Glutamatergic neuron (in vitro differentiated cells): ENCODE measurements at places on chromosomes 5 and 9.

- no peak for DNase-seq
Observed at GRCh38 chr9:121924700-121925099, 168.4 kb downstream of the TTLL11 start.

DNA sequence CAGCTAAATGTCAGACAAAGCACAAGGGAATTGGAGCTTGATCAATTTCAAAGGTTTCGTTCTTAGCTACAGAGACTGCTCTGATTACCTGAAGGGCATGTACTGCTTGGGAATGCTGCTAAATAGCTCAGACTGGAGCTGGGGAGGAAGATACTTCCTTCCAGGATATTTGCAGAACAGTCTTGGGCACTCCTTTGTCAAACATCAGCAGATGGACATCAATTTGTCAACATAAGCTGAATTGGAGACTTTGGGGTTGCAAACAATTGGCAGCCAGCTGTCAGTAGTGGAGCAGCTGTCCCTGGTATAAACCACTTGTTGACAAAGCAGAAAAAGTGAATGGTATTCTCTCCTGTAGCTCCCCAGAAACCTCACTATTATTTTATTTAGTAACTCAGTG, 182.0 kb downstream of the CCDC192 start:
- peak; percentile 23 for DNase-seq

DNA sequence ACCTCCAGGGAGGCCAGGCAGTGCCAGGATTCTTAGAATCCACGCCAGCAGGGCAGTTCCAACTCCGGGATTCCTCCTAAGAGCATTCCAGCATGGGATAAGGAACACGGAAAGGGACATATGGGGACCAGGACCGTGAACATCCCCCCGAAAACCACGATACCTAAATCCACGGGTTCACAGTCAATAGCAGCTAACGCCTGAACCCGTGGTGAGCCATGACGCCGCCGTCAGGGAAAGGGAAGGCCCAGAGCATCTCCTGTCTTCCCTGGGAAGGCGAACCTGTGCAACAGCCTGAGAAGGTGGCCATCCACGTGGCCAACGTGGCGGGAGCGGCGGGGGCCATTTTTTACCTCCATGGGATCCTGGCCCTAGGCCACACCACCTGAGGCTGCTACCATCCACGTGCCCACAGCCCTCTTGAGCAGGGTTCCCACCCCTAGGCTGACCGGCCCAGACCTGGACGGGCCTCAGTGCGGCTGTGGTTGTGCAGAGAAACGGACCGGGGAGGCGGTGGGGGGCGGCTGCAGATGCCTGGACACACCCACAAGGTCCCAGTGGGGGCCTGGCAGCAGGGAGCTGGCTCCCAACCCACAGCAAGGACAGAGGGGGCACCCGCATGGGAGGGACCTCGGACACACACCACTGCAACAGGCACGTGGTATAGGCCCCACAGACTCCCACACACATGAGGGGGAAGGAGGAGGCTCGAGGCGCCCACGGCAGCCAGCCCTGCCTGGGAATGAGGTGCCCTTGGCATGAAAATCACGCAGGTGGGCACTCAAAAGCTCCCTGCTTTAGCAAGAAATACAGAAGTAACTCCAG, 42.8 kb downstream of the SLC12A7 start:
- DNase-seq: no peak

GRCh38 chr9:102842423-102842822, 152.7 kb upstream of the CYLC2 start:
- DNase-seq: no peak

DNA sequence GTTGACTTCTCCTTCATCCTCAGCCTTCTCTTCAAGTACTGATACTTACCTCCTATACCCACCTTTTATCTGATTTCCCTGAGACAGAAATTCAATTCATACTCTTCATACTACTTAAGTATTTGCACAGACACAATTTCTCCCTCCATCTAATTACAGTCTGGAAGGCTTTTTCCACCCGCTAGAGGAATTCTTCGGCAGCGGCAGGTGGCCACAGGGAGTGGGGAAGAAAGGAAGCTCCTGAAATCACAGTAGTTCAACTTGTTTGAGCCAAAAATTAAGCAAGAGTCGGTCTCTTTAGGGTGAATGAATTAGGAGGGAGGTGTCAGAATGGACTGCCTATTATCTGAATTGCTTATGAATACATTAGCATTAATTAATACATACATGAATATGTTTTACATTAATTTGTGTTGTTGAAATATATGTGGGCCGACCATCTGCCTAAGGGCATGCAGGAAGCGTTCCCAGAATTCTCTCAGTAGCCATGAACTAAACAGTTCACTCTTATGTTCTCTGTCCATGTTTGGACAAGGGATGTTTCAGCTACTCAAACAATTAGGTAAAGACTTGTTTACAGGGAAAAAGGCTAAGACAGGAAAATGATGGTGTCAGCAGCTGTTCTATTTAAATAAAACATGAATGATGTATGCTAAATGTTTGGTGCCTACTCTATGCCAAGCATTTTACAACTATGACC, 101.4 kb upstream of the SMARCA2 start:
- no peak for DNase-seq

DNA sequence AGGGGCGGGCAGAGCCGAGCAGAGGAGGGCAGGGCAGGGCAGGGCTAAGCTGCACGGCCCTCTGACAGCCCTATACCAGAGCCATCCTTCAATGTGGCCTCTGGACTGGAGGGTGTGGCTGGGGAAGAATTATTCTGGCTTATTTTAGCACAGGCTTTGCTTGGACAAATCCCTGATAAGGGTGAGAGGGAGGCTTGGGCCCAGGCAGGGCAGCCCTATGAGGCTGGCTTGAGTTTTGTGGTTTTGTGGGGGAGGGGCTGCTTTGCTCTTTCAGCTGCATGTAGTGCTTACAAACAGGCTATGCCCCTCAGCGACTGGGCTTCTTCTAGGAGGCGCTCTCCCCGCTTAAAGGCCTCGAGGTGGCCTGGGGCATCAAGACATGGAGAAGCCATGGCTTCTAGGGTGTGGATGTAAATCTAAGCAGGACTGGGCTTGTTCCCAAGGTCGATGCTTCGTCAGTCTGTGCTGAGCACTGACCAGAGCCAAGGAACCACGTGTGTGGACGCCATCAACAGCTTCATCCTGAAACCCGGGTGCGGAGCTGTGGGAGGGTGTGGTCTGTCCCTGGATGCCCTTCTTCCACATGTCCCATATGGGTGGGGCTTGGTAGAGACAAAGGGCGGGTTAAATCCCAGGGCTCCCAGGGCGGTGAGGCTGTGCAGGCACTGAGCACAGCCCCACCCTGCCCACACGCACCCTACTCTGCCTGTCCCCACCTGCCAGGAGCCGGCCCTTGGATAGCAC, 45.7 kb upstream of the IPPK start:
- DNase-seq: no peak
